T follicular helper cell (primary cell): ENCODE measurements at places on chromosomes 13 and 19.

GRCh38 chr13:30163441-30163840 lies 143.9 kb downstream of the KATNAL1 start:
- DNase-seq = no peak

DNA sequence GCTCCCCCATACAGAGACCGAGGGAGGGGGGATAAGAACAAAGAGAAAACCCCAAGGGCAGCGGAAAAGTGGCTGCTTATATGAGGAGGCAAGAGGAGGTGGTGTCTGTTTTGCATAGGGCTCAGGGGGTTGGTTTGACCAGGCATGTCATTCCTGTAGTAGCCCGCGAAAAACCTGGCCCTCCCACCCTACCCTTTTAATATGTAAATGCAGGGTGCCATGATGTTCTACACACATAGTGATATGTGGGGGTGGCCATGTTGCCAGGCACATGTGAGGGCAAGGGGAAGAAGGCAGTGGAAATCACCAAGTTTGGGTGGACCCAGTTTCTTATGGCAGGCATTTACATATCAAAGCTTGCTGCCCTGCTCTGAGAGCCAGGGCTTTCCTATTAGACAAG lies 203.5 kb upstream of the UBL3 start:
- no peak for DNase-seq

- peak; percentile 21 for DNase-seq
These were observed 13.8 kb upstream of the EHD2 start for GRCh38 chr19:47699360-47699917.

DNA sequence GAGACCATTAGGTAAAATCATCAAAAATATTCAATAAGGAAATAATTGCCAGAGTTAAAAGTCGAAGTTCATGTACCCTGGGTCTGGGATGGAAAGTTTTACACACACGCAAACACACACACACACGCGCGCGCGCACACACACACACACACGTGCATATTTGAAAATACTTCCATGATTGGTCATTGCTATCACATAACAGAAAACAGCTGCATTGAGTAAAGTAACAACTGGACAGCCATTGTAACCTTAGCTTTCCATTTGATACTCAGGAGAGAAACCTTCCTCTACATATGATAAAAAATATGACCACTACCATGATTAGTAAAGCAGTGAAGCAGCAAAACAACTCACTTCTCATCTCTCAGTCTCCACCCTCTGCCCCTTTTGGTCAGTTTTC lies 490.0 kb upstream of the SGCG start:
- DNase-seq = no peak

DNA sequence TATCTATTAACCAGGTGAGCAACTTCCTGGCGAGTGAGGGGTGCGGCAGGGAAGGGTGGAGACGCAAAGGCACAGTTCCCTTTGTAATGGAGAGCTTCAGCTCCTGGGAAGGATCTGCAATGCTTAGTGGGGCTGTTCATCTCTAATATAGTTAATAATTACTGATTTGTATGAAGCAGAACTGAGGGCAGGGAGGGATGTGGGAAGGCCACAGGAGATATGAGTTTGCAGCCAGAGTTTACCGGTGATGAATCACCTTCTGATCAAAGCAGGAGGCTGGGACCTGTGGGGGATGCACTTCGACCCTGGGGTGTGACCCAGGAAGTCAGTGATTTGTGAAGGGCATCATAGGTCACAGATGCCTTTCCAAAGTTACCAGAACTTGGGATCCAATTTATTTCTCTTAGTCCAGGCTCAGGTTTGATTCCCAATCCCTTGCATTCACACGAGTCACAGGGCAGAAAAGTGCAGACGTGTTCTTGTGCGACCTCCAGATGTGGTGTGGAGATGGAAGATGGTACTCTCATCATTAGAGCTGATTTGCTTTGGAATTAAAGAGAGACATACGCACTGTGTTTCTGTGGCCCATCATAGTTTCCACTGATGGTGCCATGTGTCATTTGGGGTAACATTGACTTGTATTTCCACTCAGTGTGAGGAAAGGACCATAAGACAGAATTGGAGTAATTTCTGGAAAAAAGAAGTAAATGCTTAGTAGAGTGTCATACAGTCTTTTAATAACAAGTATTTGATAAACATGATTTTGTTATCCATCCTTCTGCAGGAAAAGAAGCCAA lies 55.0 kb downstream of the LRCH1 start:
- no peak for DNase-seq

GRCh38 chr19:49161987-49162386 lies 4.4 kb downstream of the TRPM4 start:
- DNase-seq = no peak

GRCh38 chr13:63042686-63043085 lies 1627.0 kb upstream of the PCDH20 start:
- no peak for DNase-seq

DNA sequence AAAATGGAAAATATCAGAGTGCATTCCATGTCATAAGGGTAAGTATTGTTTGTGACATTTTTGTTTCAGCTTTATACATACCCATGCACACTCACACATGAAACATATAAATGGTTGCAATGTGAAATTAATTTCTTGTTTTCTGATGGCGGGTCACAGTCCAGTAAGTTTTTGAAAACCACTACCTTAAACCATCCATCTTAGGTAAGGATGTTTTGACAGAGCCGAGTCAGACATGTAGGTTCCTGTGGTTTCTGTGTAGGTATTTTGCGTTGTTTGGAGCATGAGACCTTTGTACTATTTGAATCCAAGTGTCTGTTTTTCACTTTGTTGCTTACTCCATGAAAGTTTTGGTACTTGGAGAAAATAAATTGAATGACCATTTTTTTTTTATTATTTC lies 121.7 kb downstream of the B3GLCT start:
- DNase-seq = no peak

DNA sequence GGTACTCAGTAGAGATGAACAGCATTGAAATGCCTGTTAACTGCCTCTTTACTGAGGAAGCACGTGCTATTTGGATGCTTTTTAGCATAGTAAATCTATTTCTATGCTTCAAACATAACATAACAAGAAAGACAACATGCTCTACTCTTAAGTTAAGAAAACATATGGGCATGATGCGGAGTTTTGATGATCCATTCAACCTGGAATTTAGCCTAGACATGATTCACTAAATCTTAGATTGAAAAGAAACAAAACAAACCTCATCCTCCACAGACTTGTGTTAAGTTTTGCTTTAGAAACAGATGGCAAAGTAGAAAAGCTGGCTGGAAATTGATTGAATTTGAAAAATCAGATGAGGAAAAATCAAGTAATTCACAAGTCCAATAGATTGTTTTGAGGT lies 593.8 kb downstream of the OLFM4 start:
- no peak for DNase-seq

DNA sequence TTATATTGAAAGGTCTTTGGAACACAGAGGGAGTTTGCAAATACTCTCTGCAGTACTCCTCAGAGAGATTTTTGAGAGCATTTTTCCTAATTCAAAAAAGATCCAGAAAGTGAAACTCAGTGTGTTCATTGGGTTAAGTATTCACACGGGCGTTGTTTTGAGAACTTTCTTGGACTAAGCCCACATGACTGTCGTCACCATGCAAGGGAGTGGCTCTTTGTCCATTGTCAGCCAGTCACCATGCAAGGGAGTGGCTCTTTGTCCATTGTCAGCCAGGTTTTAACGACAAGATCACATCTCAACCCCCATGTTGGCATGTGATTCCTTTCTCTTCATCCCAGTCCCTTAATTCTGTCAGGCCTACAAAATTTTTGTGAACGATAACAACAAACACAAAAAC lies 81.2 kb upstream of the STK24 start:
- no peak for DNase-seq

GRCh38 chr19:3176715-3177501 lies 1.7 kb upstream of the S1PR4 start:
- peak; percentile 54 for DNase-seq

- no peak for DNase-seq
These were observed 13.6 kb upstream of the ZNF611 start for GRCh38 chr19:52748336-52748950.

GRCh38 chr13:60165391-60166099 lies 1.8 kb upstream of the DIAPH3 start:
- no peak for DNase-seq

DNA sequence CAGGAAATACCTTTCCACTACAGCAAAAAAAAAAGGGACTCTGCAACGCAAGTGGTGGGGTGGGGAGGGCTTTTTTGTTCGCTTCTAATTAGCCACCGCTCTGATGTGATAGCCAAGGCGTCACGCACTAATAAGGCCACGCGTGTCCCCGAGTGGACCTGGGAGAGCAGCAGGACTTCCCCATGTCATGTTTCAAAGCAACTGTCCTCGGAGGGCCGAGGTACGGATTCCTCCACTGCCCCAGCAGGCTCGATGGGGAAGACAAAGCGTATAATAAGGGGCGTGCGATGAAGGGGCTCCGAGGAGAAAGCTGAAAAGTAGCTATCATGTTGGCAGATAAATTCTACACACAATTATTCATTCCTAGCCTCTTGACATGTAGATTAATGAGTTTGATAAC lies 179.7 kb upstream of the ZNF507 start:
- no peak for DNase-seq

DNA sequence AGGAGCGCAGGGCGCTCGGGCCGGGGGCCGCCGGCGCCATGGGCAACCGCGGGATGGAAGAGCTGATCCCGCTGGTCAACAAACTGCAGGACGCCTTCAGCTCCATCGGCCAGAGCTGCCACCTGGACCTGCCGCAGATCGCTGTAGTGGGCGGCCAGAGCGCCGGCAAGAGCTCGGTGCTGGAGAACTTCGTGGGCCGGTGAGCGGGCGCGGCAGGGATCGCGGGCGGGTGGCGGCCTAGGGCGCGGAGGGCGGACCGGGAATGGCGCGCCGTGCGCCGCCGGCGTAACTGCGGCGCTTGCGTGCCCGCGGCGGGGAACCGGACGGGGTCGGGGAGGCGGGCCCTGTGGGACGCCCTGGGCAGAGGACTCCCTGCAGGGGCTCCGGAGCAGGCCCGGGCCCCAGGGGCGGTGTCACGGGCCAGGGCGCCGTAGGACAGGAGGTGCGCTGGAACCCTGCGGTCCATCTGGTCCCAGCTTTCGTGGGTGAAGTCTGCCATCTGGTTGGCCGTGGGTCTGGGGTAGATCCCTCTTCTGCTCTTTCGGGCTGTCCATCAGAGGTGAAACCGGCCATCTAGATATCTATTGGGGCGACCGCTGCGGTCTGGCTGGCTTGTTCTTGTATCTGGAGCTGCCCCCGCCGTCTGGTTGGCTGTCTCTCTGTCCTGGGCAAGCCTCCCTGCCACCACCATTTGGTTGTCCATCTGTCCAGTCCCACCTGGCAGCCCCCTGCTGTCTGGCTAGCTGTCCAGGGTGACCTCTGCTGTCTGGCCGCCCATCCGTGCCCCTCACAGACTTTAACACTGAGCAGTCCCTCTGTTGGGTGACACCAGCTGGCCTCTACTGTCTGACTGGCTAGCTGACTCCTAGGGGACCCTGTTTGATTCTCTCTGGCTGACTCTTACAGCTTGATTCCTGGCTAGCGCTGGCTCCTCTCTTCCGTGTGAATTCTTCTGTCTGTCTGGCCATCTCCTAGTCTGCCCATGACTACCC lies 622 bp downstream of the DNM2 start:
- DNase-seq = peak; percentile 28

DNA sequence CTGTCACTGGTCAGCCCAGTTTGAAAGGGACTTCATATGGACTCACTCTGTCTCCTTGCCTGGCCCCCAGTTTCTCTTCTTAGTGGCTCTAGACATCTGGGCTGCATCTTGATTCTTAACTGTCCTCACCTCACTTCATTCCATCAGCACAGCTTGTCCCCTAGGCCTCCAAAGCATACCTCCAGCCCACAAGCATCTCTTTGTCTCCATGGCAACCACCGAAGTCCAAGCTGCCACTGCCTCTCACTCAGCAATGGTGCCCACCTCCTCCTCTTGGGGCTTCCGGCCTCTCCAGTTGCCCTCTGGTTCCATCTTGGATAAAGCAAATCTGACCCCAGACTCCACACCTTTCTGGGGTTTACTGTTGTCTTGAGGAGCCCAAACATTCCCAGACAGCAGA lies 9.9 kb upstream of the KLHL26 start:
- no peak for DNase-seq

DNA sequence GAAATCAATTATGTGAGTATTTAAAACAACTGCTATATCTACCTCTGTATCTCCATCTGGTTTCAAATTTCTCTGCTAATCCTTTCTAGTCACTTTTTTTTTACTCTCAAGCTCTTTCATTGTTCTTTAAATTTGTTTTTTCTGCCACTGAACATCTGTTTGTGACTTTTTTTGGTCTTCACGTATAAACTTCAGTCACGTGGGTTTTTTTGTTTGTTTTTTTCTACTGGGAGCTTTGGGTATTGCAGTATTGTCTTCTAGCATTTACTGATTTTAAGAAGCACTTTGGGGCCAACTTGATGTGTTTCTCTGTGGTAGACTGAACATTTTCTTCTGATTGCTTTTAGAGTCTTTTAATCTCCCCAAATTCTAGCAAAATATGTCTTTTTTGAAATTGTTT lies 262.6 kb upstream of the RXFP2 start:
- DNase-seq = no peak

DNA sequence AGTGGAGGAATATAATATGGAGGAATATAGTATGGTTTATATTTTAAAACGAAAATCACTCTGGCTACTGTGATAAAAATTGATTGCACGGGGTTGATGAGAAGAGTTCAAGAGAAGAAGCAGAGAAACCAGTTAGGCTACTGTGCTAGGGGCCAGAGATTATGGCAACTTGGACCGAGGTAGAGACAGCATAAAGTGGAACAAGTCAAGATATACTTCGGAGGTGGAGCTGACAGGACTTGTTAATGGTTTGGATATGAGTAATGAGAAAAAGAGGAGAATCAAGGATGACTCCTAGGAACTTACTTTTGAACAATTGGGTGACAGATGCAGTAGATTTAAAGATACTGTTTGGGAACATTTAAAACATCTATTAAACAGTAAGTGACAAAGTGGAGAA lies 6.6 kb upstream of the WDFY2 start:
- DNase-seq = no peak

DNA sequence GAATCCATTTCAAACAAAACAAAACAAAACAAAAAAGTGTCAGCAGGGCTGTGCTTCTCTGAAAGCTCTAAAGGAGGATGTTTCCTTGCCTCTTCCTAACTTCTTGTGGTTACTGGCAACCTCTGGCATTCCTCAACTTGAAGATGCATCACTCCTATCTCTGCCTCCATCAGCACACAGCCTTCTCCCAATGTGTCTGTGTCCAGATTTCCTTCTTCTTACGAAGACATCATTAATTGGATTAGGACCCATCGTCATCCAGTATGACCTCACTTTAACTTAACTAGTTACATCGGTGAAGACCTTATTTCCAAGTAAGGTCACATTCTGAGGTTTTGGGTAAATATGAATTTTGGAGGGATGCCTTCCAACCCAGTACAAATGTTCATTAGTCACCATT lies 33.8 kb upstream of the GTF2F2 start:
- no peak for DNase-seq

- no peak for DNase-seq
These were observed 4.2 kb downstream of the FCHO1 start for GRCh38 chr19:17755443-17755890.

DNA sequence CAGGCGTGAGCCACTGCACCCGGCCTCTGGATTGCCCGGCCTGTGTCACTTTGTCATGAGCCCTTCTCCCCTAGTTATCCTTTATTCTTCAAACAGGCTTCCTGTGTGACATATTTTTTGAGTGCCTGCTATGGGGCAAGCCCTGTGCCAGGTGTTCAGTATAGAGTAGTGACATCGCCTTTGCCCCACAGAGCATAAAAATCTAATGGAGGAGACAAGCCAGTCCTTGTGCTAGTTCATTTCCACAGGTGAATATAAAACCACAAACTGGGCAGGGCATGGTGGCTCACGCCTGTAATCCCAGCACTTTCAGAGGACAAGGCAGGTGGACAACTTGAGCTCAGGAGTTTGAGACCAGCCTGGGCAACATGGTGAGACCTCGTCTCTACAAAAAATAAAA lies 43.2 kb downstream of the BBC3 start:
- DNase-seq = no peak
